ENCODE measurements at places on chromosomes 7 and 10. TPM values are rescaled to one million over a fixed set of nuclear protein-coding genes. Genes with fewer than 3 reads are reported as not detected.

The RBP4 gene
- not detected for total RNA-seq

The ST8SIA6 gene
- total RNA-seq: not detected

The MEST gene
- total RNA-seq: 5.5 TPM

The ENTPD1 gene
- total RNA-seq: under 0.01 TPM

The MMD2 gene
- total RNA-seq: not detected

The DOCK4 gene
- 33.3 TPM for total RNA-seq

The PRTFDC1 gene
- total RNA-seq: 22.9 TPM

The RNF32 gene
- 1.2 TPM for total RNA-seq

The PON1 gene
- total RNA-seq: not detected

The ZNF37A gene
- 11.4 TPM for total RNA-seq

The FKBP9 gene
- 215 TPM for total RNA-seq

All from uterine smooth muscle cell (primary cell).